ENCODE measurements at places on chromosomes 4 and X. TPM values are rescaled to one million over a fixed set of nuclear protein-coding genes. Genes with fewer than 3 reads are reported as not detected.

TMEM31 gene
- total RNA-seq, result not detected

UGT8 gene
- total RNA-seq, result not detected

MEPE gene
- not detected for total RNA-seq

HPGDS gene
- total RNA-seq, result 7.3 TPM

GATA1 gene
- 0.44 TPM for total RNA-seq

CCKAR gene
- total RNA-seq, result not detected

EDNRA gene
- total RNA-seq, result 2.9 TPM

PNCK gene
- 2.6 TPM for total RNA-seq

GLOD5 gene
- not detected for total RNA-seq

PCDH19 gene
- 1.4 TPM for total RNA-seq

RASGEF1B gene
- total RNA-seq, result 80.1 TPM

HPRT1 gene
- 12.6 TPM for total RNA-seq

SNCA gene
- total RNA-seq, result 26.2 TPM

AMER1 gene
- total RNA-seq, result 2.8 TPM

COL25A1 gene
- 4.9 TPM for total RNA-seq

RNF150 gene
- total RNA-seq, result 8.6 TPM

RAB41 gene
- not detected for total RNA-seq

NPY5R gene
- 3.6 TPM for total RNA-seq

FAM149A gene
- total RNA-seq, result 10.2 TPM

DMP1 gene
- total RNA-seq, result not detected

OPHN1 gene
- 15.3 TPM for total RNA-seq

NAA11 gene
- total RNA-seq, result not detected

All from subcutaneous adipose tissue (tissue), 4 donors.